ENCODE measurements at places on chromosomes 7 and 10.

DNA sequence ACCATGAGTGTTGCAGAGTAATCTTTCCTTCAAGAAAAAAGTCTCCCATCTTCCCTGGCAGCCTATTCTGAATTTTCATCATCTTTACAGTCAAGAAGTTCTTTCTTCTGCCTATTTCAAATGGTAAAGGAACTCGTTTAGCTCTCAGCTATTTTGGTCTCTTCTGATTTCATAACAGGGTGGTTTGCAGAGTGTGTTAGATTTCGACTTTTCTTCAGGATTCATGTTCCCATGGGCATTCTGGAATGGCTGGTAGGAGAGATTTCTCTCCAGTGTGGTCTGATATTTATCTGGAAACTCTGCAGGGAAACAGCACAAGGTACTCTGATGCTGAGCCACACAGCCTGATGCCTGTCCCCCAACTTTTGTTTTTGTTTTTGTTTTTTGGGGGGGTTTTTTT lies 111.1 kb upstream of the FAM171A1 start:
- peak; percentile 66 for DNase-seq

- DNase-seq: no peak
These were observed 220.0 kb downstream of the KIF20B start for GRCh38 chr10:89921403-89921802.

DNA sequence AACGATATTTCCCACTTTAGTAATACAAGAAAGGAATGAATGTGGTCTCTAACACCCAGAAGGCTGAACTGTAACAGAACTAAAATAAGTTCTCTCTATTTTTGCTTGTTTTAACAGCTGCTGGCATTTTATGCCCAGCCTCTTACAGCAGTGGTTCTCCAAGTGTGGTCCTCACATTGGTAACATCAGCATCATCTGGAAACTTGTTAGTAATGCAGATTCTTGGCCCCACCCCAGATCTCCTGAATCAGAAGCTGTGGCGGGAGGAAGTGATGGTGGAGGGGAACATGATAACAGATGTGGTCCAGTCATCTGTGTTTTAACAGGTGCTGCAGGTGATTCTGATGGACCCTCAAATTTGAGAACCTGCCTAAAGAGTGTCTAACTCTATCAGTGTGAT lies 170.1 kb downstream of the TMEM26 start:
- DNase-seq: no peak

- no peak for DNase-seq
These were observed 46.8 kb upstream of the CRTAC1 start for GRCh38 chr10:98077223-98077622.

GRCh38 chr10:128247576-128247975 lies 121.4 kb upstream of the MKI67 start:
- no peak for DNase-seq

DNA sequence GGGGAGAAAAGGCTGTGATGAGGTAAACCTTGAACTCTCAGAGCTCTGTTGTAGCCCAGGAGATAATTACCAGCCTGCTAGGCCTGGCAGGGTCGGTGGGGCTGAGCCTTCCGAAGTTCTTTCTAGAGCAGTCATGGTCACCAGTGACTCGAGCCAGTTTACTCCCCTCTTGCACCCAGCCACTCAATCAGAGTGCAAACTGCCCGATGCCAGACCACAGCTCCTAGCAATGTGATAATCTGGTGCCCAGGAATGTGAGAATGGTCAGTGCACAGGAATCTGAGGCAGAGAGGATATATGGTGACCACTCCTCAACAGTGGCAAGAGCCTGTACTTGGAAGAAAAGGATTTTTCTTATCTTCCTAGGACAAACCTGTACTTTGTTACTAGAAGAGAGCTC lies 46.4 kb upstream of the KMT2E start:
- peak; percentile 70 for DNase-seq

DNA sequence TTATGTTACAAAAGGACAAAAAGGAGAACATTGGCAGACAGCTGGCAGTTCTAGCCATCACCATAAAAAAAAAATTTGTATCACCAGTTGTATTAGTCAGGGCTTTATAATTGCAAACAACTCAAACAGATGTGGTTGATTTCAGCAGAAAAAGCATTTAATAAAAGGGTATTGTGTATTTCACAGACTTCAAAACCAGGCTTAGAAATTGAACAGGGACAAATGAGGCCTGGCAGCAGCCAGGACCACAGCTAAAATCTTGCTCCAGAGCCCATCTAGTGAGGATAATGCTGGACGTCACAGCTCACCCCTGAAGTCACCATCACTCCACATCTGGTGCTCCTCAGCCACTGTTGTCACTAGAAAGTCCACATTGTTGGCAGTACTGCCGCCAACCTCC lies 52.9 kb upstream of the CALD1 start:
- DNase-seq: no peak

DNA sequence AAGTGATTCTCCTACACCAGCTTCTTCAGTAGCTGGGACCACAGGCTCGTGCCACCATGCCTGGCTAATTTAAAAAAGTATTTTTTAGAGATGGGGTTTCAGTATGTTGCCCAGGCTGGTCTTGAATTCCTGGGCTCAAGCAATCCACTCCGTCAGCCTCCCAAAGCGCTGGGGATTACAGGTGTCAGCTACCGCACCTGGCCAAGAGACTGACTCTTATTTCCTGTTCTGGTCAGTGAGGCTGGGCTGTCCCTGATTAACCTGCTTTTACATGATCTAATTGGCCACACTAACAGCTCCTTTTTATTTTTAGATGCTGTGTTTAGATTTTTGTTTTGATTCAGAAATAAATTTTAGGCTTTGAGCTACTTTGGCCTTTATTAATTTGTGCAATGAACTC lies 203.9 kb downstream of the NXPH1 start:
- DNase-seq: no peak

GRCh38 chr10:86658261-86658741 lies 4.0 kb downstream of the OPN4 start:
- peak; percentile 62 for DNase-seq

GRCh38 chr10:130359711-130360110 lies 223.5 kb downstream of the GLRX3 start:
- no peak for DNase-seq

GRCh38 chr7:157560258-157560654 lies 223.5 kb downstream of the DNAJB6 start:
- peak; percentile 58 for DNase-seq

- DNase-seq: no peak
These were observed 73.8 kb upstream of the SLF2 start for GRCh38 chr10:100838986-100839385.

DNA sequence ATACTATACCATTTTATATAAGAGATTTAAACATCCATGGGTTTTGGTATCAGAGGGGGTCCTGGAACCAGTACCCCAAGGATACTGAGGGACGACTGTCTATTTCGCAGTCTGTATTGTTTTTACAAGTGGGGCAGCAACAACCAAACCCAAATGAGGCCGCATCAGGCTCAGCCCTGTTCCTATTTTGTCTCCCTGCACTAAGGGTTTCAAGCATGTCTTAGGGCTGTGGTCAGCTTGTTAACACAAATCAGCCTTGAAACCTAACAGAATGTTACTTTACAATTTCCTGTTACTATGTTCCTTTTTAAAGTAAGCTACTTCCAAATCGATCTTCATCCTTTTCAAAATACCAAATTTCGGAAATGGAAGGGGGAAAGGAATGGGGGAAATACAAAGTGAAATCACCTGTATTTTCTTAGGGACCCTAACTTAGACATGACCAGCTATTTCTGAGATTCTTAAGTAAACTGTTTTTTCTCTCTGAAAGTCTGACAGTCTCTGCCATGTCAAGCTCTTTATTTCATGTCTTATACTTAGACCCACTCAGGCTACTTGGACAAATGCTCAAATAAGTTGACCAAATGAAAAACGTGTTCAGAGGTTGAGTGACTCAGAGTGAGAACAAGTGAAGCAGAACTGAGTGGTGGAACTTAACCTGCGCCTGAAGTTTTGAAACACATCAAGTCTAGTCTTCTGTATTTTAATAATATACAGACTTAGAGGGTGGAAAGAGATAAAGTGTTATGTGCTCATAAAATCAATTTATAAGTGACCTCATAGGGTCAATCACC lies 75.8 kb downstream of the C1GALT1 start:
- peak; percentile 21 for DNase-seq

DNA sequence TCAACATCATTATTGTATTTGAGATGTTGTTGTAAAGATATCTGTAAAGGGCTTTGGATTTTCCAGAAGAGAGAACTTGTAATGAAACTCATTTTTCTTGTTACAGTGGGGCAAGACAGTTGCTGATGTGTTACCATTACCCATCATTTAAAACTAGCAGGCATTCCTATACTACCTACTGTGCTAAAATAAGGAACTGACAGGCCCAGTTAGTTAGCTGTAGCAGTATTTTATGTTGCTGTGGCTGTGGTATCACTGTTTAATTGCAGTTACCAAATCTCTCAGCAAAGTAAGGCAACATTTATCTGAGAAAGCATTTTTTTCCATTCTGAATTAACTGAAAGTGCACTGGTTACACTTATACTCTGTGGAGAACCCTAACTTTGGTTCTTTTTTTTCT lies 9.9 kb downstream of the ST7 start:
- DNase-seq: no peak

DNA sequence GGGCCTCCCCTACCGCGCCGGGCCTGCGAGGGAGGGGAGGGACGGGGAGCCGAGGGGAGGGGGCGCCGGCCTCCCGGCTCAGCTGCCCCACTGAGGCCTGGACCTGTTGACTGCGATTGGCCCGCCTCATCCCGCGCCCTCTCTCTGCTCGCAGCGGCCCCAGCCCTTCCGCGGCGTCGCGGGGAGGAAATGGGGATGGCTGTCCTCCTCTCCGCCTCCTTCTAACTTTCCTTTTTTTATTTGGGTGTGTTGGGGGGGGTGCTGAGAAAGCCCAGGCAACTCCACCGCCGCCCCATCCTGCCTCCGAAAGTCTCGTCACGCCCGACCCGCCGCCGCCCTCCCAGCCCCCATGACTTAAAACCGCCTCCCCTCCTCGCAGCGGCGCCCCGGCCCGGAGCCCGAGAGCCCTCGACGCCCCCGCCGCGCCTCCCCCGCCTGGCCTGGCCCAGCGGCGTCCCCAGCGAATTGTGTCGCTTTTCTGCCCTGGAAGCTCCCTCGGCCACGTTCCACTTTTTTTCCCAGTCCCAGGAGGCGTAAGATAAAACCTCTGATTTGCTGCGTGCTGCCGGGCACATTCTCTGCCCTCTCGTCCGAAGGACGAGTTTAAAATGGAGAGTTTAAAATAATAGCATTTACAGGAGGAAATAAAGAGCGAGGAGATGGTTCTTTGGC lies 842 bp upstream of the SKIDA1 start:
- DNase-seq: peak; percentile 93

DNA sequence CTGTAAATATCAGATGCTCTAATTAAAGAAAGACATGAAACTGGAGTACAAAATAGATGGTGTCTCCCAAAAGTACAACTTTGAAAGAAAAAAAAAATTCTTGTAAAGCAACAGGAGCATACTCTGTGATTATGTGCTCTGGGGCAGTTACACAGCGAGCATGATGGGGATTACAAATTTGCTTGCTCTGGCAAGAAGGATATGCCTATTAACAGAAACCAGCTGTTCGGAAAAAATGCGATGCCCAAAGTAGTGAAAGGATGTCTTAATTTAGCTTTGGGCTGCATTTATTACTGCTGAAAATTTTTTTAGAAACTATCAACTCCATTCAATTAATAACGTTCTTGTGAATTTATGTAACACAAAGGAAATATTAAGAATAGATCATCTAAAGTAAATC lies 256.9 kb upstream of the TPK1 start:
- DNase-seq: no peak

DNA sequence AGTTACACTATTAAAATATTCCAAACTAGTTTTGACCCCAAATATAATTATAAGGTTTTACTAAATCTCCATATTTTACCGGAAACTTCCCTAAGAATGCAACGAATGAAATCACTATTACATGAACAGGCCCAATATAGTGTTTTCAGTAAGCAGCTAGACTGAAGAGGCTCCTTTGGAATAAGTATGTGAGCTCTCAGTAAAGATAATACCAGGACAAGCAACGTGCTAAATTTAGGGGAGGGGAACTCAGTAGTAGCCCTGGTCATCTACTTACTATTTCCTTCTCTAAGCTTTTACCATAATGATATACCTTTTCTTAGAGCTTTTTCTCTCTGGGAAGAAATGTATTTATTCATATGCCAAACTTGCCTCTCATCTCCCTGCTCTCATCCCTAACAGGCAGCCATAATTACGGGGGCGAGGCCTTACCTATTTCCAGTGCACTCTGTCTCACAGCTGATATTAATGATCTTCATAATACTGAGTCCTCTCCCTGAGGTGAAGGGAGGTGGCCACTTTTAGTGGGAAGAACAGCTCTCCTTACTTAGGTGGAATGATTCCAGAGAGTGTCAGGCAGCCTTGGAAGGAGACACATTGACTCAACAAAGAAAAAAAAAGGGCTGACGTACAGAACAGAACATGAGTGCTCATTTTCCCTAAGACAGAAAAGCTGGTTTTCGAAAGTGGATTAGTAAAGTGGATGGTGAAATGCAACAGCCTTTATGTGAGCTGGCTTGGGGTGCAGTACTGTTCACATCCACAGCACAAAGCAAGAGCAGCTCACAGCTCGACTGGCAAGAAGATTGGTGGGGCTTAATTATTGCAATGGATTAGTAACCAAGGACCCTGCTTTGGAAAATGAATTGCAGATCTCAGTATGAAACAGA lies 165.4 kb downstream of the GLI3 start:
- DNase-seq: peak; percentile 62

DNA sequence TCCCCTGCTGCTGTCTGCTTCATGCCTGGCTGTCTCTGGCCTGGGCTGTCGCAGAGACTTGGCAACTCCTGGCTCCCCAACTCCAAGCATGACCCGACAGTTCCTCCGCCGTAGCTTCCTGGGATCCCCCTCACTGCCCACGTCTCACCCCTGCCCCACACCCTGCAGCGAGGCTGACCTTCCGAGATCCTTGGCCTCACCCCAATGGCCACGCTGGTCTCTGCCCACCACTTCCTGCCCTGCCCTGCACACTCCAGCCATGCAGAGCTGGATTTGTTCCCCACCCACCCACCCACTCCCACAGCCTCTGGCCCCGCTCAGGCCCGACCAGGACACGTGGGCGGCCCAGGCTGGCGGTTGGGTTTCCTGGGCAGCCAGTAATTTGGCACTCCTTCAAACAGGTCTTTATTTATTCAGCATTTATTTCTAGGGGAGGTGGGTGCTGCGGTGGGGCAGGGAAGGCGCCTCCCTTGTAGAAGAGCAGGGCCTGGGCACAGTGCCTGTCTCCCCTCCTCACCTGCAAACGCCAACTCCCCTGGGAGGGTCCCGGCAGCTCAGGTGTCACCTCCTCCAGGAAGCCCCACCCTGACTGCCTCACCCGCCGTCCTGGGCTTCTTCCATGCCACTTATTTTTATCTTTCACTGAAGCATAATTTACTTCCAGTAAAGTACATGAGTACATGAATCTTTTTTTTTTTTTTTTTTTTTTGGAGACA lies 25.5 kb downstream of the GTF2IRD1 start:
- DNase-seq: peak; percentile 88

DNA sequence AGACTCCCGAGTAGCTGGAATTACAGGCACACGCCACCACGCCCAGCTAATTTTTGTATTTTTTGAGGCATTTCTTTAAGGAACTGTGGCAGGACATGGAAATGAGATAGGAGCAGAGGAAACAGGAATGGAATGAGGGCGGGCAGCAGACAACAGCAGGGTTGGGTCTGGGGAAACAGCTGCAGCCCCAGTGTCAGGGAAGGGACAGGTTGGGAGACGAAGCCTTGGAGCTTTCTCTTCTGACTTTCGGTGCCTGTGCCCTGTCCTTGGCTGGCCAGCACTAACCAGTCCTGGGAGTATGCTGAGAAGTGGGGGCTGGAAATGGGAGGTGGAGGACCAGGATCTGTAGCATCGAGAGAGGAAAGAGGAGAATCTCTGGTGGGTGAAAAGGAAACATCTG lies 47.4 kb downstream of the ATOH7 start:
- peak; percentile 19 for DNase-seq

All from osteoblast (primary cell).